ENCODE measurements at places on chromosomes 2 and 18.
A peak's percentile ranks its signal among the peaks of the same experiment; 100 is the strongest.

DNA sequence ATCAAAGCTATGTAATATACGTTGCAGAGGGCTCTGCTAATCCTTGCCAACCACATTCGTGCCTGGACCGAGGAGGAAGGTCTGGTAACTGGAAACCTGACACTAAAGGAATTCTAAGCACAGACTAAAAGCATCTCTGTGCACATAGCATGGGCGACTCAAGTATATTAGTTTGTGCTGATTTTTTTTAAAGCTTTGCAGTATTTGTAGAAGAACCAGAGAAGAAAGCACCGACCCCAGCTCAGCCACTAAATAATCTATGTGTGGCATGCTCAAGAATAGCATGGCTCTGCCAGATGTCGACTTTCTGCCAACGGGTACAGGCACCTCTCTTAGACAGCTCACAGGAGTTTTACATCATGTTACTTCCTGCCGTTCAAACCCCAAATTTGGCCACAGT lies 73.2 kb upstream of the NRP2 start:
- no peak for DNase-seq

DNA sequence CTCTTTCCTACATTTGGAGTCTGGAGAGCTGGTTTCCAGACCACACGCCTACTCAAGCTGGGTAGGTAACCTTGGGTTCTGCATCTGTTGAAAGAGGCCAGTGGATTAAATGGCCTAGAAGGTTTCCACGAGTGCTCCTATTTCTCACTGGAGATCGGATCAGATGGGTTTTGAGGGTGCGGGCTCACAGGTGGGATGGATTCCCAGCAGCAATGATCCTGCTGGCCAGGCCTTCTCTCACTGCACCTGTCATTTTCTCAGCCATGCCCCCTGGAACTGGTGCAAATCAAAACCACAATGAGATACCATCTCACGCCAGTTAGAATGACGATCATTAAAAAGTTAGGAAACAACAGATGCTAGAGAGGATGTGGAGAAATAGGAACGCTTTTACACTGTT lies 747.5 kb upstream of the RAB6C start:
- no peak for DNase-seq

DNA sequence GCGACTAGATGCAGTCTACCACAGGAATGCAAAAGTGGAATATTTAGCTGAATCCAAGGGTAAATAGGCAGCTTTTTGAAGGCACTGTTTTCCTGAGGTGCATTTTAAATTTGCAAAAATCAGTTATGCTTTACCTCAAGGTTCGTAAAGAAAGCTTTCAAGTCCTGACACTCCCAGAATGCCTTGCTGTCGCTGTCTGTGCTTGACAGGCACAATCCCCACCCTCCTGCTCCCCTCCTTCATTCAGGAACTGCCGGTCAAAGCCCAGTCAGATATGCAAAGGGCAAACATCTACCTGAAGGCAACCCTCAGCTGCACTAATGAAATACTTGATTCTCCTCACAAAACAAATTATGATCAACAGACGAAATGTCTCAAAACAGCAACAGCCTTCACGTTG lies 97.4 kb upstream of the DDX18 start:
- DNase-seq = no peak

DNA sequence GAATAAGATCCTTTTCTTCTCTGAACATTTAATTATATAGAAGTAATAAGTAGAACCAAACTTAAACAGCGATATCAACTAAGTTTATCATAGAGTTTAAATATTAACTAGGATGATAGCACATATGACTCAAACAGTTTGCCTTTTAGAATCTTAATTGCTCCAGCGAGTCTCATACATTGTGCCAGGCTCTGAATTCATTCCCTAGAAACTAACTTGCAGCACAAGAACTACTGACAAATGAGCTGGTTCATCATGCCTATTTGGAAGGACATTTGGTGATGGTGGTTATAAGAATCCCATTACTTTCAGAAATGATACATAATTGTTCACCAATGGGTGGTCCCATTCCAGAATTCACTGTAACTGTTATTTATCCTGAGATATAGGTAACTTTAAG lies 1026.6 kb upstream of the DDX18 start:
- no peak for DNase-seq

- DNase-seq = peak; percentile 55
Measured at GRCh38 chr2:3423492-3424170, 44.1 kb downstream of the TRAPPC12 start.

DNA sequence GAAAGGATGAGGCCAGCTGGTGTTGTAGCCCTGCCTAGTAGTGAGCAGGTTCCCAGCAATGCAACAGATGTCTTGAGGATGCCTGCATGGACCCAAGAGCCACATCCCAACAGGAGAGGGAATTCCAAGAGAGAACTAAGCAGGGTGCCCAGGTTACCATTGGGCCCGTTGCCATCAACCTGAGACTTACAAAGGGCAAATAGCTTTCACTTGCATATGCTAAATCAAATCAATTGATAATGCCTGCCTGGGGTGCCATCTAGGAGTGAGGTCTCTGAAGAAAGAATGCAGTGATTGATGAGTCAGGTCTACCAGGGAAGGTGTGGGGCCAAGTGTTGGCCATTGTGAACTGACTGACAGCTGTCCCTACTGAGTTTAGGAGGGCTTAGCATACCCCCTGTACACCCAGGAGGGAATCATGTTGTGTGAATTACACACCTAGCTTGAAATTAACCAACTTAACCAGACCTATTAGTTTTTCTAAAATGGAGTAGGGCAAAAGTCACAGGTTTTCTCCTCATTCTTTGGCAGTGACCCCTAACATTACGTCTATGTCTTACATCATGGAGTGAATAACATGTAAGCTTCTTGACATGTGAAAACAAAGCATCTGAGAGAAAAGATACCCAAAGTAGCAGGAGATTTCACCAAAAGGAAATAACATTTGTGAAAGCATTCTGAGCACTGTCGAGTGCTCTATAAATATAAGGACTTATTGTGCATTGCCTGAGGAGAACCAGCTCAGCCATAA lies 32.3 kb downstream of the FHOD3 start:
- no peak for DNase-seq

DNA sequence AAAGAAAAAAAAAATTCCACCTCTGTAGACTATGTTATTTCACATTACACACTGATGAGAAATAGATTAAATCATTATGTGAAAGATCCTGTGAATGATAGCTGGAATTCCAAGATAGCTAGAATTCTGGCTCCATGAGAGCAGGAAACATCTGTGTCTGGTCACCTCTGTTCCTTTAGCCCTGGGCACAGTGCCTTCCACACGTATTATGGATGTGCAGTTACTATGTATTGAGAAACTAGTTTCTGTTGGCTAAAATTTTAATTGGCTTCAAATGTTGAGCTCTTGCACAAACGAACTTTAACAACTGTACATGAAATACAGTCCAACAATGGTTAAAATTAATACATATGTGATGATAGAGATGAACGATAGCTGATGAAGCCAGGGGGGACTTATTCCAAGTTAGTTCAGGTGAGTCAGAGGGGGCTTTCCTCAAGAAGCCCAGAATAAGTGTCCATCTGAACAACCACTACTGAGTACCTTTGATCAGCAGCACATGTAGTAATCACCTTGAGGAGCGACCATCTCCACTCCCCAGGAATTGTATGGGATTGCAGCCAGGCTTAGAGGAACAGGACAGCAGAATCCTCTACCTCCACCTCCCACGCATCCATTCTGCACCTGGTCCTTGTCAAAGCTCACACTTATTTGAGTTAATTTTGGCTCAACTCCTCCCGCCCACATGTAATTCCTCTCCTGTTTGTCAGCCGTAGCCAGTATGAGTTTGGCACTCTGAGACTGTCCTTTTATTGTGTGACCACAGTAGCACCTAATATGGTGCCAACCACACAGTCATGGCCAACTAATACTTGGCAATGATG lies 68.6 kb downstream of the NABP1 start:
- DNase-seq = no peak

DNA sequence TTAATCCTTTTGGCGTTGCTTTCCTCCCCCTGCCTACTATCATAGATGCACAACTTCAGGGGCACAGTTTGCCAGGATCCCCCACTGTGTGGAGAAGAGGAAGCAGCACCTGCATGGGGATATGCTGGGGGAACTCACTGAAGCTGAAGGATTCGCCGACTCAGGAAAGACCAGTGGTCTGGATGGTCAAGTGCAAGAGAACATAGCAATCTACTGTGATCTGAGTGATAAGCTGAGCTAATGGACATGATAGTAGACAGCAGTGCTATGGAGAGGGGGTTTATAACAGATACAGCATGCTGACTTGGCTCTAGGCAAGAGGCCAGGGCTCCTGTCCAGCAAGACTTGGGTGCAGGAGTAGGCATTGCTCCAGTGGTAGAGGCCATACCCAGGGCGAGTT lies 124.4 kb upstream of the NRP2 start:
- DNase-seq = no peak

GRCh38 chr2:66435549-66435875 lies 587 bp downstream of the MEIS1 start:
- DNase-seq = no peak

DNA sequence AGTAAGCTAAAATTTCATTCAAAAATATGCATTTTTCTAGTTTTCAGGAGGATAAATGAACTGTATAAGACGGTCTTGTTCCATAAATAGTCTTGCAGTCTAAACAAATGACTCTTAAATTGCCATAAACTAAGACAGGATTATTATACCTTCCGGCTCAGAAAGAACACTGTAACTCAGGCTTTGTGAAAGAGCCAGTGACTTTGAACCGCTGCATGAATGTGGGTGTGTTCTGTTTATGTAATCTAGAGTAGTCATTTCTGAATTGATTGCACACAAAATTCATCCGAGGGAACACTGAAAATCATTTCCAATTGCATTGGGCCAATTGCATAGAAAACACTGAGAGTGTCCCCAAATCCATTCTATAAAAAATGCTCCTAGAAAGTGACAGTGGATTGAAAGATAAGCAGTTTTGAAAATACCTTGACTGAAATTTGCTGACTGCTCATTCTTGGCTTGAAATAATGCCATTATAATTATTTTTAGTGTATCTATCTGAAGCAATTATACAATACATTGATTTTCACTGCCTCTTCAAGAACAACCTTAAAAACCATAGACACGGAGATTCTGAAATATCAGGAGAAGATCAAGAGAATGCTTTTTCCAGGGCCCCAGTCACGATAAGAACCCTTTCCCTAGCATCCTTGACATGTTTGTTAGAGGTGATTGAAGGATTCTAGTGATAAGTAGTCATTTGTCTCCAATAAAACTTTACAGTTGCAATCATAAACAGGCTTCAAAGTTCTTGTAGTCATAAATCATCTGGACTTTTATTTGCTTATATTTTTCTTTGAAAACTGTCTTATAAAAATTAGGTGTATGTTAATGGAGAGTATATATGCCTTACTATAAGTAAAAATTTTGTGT lies 55.4 kb downstream of the CNTNAP5 start:
- no peak for DNase-seq

DNA sequence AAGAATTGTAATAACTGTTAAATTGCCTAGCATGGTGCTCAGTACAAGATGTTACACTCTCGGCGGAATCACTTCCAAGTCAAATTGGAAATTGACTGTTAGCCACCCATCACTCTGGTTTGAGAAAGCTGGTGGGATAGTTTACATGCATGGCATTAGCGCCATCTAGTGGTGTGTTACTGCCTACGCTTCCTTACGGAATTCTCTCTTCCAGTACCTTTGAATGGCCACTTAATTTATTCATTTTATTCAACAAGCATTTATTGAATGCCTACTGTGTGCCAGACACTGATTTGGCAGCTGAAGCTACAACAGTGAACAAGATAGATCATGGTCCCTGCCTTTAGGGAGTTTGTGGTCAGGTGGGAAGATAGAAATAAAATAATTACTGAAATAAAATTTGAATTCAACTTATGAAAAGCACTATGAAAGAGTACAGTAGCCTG lies 171.2 kb downstream of the TMEM247 start:
- DNase-seq = peak; percentile 67

Data from immature natural killer cell (primary cell).